ENCODE measurements at places on chromosomes 13 and 19.

GRCh38 chr13:113838711-113839201, 25.1 kb downstream of the GAS6 start:
- DNase-seq, result no peak

GRCh38 chr13:85314686-85315085, 484.5 kb downstream of the SLITRK6 start:
- no peak for DNase-seq

GRCh38 chr13:94656766-94657165, 55.1 kb downstream of the GPR180 start:
- DNase-seq, result peak; percentile 20

DNA sequence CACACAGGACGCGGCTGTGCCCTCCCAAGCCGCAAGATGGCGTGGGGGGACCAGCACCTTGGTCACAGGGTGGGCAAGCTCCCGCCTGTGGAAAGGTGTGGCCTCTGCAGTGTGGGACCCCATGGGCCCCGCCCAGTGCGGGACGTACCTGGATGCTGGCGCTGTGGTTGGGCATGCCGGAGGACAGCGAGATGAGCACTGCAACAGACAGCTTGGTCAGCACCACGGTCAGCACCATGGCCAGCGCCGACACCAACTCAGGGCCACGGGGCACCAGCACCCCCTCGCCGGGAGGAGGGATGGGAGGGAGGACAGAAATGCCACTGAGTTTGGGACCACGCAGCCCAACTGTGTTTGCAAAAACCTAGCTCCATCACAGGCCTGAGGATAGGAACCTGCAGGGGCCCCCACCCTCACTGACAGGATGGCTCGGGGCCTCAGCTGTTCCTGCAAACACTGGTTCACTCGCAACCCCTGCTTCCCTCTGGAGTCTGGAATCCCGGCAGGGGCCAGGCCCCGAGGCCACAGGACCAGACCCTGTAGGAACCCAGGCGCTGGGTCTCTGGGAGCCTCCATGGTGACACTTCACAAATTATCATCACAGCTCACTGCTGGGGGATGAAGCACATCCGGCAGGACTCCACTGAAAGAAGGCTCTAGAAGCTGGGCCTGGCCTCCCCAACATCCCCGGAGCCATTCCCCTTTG, 27.1 kb downstream of the IZUMO4 start:
- DNase-seq, result no peak

- no peak for DNase-seq
These were observed 41.8 kb downstream of the RNASEH2B start for GRCh38 chr13:50951366-50951765.

- DNase-seq, result no peak
These were observed 52.4 kb upstream of the UBL3 start for GRCh38 chr13:29902632-29903305.

DNA sequence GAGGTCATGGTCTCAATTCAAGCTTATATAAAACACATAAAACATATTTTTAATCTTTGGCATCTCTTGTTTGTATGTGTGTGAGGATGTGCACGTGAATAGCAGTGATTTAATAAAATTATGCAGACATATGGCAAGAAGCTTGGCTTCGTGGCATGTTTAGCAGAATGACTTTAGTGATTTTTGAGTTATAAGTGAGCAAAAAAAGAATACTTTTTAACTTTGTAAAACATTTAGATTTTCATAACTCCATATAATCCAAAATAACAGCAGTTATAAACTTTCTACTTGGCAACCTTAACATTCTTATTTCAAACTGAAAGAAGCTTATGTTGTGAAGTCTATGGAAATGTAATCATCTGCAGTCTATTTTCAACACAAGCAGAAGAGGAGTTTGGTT, 120.6 kb downstream of the SLITRK1 start:
- no peak for DNase-seq

DNA sequence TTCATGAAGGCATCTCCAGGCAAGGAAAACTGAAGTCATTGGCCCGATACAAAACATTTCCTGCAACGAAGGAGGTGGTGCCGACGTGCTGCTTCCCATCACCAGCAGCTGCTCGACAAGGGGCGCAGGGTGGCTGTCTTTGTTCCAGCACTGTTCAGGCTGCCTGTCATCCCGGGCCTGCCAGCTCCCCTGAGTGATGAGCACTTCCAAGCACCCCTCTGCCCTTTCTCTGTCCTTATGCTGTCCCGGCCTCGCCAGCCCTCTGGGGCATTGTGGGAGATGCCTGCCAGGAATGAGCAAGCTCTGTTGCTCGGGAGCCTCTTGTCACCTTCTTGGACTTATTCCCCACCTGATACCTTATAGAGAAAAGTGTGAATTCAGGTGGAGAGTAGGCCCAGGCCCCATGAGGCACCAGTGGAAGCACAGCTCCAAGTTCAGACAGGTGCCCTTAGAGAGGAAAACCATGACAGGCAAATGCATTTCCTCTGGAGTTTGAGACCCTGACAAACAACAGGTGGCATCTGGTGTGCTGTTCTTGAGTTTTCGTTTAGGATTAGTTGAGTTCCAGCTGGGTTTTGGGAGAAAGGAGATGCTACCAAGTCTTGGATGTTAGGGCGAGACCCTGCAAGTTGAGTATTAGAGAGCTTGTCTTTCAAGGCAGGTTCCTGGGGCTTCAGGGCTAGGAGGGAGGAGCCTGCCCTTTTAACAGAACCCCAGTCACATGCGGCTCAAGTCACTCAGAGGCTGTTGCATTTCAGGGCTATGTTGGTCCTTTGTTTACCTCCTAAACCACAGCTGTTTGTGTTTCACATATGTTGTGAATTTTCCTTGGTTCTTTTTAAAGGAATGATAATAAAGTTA, 21.4 kb downstream of the BBC3 start:
- no peak for DNase-seq

DNA sequence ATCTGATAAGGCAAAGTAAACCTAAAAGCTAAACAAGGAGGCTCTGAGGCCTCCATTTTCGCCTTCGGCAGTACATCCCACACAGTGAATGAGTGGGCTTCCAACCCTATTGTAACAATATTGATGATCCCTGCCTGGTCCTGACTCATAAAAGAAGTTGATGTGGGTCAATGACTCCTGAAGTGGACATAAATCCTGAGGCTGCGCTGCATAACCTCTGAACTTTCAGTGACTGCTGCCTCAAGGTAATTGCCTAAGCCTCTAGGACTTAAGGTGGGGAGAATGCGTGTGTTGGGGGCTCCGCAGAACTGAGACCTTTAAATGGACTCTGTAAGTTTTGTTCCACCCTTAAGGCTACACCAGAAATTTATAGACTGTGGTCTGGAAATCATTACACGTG, 42.6 kb downstream of the SIAH3 start:
- DNase-seq, result no peak

DNA sequence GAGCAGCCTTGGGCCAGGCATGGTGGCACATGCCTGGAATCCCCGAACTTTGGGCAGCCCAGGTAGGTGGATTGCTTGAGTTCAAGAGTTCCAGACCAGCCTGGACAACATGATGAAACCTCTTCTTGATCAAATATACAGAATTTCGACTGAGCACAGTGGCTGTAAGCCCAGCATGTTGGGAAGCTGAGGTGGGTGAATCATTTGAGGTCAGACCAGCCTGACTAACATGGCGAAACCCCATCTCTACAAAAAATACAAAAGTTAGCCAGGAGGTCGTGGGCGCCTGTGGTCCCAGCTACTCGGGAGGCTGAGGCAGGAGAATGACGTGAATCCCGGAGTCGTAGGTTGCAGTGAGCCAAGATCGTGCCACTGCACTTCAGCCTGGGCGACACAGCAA, 8.0 kb upstream of the NLRP7 start:
- no peak for DNase-seq

DNA sequence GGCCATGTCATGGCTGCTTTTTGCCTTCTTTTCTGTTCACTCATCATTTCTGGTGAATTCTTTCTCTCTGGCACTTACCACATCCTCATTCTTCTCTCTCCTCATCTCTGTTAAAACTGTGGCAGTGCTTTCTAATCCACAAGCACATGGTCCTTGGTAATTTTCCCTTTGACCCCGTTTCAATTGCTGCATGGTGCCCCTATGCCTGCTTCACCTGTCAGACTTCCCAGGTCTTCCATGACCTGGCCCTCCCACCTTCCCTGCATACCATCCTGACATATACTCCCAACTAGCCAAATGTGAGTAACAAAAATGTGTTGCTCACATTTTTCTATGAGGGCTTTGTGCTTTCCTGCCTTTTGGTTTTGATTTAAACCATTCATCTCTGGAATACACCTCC, 286.5 kb downstream of the MTUS2 start:
- DNase-seq, result peak; percentile 26

GRCh38 chr19:51571599-51571998, 516 bp downstream of the ZNF175 start:
- DNase-seq, result no peak

Measured in SW480 (cell line).